ENCODE measurements at places on chromosomes 2 and 18.

- DNase-seq, result no peak
Measured at GRCh38 chr2:119645173-119645855, 33.7 kb upstream of the TMEM177 start.

GRCh38 chr2:232973796-232974195, 39.3 kb downstream of the NGEF start:
- no peak for DNase-seq

GRCh38 chr2:71277147-71277475, 50.2 kb upstream of the PAIP2B start:
- DNase-seq, result no peak

GRCh38 chr18:74493689-74494088, 2.5 kb upstream of the CNDP2 start:
- no peak for DNase-seq

GRCh38 chr2:128775914-128776285, 457.2 kb upstream of the HS6ST1 start:
- no peak for DNase-seq

DNA sequence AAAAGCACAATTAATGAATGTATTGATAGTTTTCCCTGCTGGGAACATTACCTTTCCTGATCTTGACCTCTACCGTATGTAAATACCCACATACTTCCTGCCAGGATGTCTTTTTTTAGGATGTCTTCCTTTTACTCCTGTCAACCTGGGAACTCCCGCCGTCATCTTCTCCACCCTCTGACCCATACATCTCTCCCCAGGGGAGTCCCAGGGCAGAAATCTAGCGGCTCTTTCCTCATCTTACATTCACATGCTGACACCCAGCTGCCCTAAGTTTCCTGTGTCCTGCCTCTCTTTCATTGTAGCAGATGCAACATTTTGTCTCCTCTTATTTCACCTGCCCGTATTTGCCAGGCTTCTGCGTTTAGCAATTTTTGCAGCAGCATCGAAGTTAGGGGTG, 107.8 kb downstream of the CRIM1 start:
- no peak for DNase-seq

- no peak for DNase-seq
Measured at GRCh38 chr2:176068419-176068832, 15.3 kb downstream of the EVX2 start.

All from left renal cortex interstitium (tissue), 4 donors.